ENCODE measurements at places on chromosomes 16 and 17. TPM values are rescaled to one million over a fixed set of nuclear protein-coding genes. Genes with fewer than 3 reads are reported as not detected.

GRCh38 chr16:70746708-70747424 lies 54.1 kb downstream of the VAC14 start:
- peak; percentile 93 for DNase-seq

DNA sequence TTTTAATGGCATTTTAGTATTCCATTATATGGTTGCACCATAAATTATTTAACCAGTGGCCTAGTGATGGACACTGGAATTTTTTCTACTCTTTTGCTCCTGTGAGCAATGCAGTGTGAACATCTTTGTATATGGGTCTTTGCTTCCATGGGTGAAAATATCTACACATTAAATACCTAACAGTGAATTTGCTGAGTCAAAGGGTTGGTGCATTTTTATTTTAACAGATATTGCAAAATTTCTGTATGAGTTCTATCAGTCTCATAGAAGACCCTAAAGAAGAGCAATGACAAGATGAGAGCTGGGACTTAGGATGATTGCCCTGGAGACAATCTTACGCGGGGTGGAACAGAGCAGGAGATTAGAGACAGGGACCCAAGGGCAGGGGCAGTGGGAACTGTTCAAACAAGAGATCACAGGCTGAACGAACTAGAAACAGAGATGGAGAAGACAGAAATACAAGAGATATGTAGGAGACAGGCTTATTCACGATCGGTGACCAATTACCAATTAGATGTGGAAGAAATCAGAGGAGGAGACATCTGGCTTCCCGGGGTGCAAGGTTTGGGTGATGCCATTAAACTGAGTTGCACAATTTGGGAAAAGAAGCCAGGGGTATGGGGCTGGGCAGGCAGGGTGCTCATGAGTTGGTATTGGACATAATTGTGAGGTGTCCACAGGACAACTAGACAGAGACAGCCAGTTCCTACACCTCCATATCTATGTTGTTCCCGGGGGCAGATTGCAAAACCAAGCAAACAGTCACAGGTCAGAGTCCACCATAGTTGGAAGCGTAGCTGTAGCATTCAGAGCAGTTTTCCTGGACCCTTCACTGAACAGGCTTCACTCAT lies 39.9 kb upstream of the LONP2 start:
- no peak for DNase-seq

DNA sequence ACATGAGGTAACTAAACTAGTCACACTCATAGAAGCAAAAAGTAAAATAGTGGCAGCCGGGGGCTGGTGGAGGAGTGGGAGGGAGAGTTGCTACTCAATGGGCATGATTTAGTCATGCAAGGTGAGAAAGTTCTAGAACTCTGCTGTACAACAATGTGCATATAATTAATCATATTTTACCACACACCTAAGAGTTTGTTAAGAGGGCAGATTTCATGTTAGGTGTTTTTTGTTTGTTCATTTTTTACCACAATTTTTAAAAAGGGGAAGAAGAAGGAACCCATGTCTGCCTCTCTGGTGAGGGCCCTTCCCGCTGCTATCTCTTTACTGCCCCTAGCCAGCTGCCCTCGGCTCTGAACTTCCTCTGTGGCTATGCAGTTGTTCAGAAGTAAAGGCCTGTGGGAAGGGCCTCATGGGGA lies 11.2 kb downstream of the CD300LB start:
- no peak for DNase-seq

DNA sequence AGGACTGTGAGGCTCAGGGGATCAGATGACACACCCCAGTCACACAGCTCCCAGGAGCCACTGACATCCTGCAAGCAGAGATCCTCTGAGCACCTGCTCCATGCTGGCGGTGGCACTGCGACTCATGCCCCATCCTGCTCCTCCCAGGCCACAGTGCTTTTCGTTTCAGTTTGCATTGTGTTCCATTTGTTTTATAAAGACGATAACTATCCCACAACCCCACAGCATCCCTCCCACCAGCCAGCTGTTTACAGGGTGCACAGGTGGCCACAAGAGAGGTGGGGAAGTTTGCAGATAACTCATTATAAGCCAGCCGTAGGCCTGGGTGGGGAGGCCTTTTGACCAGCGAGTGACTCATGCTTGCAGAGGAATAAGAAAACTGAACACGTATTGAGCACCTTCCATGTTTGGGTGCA lies 28.2 kb downstream of the BCO1 start:
- DNase-seq: peak; percentile 14

DNA sequence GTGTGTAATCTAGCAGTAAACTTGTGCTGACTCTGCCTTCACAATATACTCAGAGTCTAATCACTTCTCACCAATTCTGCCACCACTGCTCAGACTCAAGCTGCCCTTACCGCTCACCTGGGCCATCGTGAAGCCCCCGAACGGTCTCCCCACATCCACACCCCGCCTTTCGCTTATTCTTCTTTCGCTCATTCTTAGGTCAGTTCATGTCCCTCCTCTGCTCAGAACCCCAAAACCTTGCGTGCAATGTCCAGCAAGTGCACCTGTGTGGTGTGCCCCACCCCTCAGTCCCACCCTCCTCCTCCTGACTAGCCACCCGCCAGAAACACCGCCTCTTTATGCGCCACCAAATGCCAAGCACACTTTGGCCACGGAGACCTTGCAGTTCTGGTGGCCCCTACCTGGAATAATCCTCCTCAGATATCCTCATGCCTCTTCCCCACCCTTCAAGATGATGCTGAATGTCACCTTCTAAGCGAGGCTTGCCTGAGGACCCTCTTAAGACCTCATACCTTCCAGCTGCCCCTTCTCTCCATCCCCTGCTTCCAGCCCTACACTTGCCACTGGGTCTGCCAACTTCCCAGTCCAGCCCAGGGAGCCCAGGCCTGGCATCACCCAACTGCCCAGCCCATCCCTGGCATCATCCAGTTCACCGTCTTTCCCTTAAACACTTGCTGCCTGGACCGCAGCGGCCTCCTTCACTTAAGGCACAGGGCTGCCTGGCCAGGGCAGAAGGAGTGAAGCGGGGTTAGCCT lies 34.3 kb upstream of the RBFOX3 start:
- DNase-seq: no peak

Gene TEX14
- total RNA-seq: 0.07 TPM

Gene SKAP1
- total RNA-seq: 3.6 TPM

Gene CACNG5
- not detected for total RNA-seq

DNA sequence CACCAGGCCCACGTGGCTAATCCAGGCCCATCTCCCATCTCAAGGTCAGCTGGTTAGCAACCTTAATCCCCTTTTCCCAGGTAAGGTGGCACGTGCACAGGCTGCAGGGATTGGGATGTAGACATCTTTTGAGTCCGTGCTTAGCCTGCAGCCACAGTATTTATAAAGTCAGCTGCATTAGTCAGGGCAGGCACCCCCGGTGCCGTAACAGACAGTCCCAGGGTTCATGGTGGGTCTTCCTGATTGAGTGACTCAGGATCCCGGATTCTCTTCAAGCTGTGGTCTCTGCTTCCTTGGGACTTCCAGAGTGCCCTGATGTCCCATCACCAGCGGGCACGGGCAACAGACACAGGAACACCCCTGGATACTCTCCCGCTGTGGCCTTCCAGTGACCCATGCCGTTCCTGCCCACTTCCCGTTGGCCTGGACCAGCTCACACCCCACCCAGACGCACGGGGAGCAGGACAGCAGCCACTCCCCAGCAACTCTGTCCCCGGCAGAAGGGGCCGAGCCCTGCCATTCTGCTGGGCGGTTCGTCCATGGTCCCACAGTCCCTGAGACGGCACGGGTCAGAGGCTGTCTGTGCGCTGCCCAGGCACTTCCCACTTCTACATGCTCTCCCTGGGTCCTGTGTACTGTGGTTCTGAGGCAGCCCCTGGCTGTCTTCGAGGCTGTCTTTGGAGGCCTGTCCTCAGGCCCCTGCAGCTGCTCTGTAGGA lies 248.6 kb upstream of the GSE1 start:
- no peak for DNase-seq

All from kidney epithelial cell (primary cell).